Right renal pelvis (tissue), 4 donors: ENCODE measurements at places on chromosomes 5 and 9.

GRCh38 chr5:99169309-99169708, 240.5 kb upstream of the CHD1 start:
- DNase-seq = peak; percentile 5

- DNase-seq = no peak
These were observed 25.7 kb downstream of the SLC1A1 start for GRCh38 chr9:4515958-4516375.

GRCh38 chr5:129477532-129477931, 17.4 kb downstream of the ADAMTS19 start:
- no peak for DNase-seq

- DNase-seq = no peak
These were observed 333.5 kb downstream of the CHSY3 start for GRCh38 chr5:130237721-130238120.

DNA sequence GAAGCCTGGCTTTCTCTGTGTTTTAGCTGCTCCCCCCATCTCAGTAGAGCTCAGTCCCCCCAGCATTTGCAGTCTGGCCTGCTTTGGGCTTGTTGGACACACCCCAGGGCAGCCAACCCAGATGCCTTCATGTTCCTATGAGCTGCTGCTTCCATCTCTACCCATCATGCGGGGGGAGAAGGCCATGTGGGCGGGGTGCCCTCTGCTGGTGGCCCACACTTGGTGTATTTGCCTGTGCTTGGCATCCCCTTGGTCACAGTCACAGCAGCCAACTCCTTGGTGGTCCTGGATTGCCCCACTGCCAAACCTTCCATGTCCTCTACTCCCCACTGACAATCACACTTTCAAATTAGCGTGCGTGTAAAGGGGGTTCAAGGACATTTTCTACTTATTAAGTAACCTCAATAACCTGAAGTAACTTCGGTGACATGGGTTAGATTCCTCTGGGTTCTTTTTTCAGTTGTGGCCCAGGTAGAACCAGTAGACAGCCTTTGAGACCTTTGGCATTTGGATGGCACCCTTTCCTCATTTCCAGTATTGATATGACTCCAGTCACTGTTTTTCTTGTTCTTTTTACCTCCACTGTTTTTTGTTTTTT, 42.8 kb downstream of the SNX30 start:
- DNase-seq = no peak
